ENCODE measurements at places on chromosomes 1 and 21.

DNA sequence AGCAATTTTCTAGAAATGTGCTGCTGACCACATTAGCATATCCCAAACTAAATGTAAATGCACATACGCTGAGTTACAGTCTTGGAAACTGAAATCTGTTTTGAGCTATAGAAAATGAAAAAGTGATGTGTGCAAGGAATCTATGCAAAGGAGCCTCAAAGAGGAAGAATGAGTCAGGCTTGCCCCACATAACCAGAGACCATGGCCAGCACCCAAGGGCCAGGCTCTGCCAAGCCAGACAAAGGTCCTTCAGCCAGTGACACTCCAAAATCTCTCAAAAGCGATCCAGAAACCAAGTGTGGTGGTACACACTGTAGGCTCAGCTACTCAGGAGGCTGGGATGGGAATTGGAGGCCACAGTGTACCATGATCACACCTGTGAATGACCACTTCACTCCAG lies 195.2 kb downstream of the TOMM20 start:
- peaks cover 17% of the 10 kb centered on the region for H3K4me1 ChIP-seq
- H3K27ac ChIP-seq, result peak overlapping the region; percentile 55
- no peaks in the 10 kb centered on the region for H3K27me3 ChIP-seq
- no peaks in the 10 kb centered on the region for H3K36me3 ChIP-seq

DNA sequence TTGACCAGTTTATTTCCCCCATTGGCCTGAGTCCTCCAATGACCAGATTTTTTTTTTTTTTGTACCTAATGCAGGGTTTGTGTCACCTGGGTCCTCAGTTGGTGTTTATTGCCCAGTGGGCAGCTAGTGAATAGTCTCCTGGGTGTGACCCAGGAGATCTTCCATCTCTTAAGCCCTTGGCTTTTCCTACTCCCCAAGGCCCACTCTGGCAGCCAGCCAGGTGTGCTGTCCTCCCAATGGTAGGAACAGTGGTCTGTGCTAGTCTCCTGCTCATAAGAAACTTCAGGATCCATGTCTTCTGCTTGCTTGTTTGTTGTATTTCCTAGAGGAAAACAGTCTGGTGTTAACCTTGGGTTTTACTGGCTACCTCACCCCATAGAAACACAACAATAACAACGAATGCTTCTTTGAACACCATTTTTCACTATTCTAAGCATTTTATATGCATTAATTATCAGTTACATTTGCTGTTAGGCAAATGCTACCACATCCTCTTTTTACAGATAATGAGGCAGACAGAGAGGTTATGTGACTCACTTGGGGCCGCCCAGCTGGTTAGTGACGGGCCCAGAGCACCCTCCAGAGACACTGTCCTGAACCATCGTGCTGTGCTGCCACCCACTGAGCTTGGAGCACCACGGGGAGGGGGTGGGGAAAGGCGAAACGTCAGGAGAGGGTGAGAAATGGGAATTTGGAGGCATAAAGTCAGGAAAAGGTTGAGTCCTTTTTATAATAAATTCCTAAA lies 107.5 kb downstream of the HIVEP3 start:
- no peak overlapping the region for H3K4me3 ChIP-seq
- H3K27me3 ChIP-seq, result no peaks in the 10 kb centered on the region
- H3K27ac ChIP-seq, result no peak overlapping the region
- no peaks in the 10 kb centered on the region for H3K36me3 ChIP-seq

DNA sequence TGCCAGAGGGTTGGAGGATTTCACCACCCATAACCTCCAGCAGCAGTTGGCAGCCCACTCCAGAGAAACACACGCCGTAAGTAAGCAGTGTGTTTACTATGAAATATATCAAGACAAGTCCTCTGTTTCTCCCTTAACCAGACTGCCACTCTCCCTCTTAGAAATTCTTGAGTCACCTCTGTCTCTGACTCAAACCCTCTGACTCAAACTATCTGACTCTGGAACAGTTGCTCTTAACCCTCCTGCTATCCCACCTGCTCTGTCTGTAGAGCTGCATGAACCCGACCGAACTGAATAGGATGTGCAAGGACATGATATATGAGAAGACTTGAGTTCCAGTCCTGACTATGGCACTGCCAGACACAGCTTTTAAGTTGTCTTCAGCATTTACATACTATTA lies 14.1 kb downstream of the INPP5B start:
- H3K27ac ChIP-seq, result no peak overlapping the region
- no peak for DNase-seq
- no peaks in the 10 kb centered on the region for H3K27me3 ChIP-seq
- H3K4me1 ChIP-seq, result peaks cover 25% of the 10 kb centered on the region
- H3K4me3 ChIP-seq, result no peak overlapping the region

GRCh38 chr1:167905182-167905581 lies 8.8 kb downstream of the ADCY10 start:
- no peaks in the 10 kb centered on the region for H3K36me3 ChIP-seq
- no peak for DNase-seq
- H3K4me1 ChIP-seq, result no peaks in the 10 kb centered on the region
- H3K27me3 ChIP-seq, result no peaks in the 10 kb centered on the region
- no peak overlapping the region for H3K27ac ChIP-seq

DNA sequence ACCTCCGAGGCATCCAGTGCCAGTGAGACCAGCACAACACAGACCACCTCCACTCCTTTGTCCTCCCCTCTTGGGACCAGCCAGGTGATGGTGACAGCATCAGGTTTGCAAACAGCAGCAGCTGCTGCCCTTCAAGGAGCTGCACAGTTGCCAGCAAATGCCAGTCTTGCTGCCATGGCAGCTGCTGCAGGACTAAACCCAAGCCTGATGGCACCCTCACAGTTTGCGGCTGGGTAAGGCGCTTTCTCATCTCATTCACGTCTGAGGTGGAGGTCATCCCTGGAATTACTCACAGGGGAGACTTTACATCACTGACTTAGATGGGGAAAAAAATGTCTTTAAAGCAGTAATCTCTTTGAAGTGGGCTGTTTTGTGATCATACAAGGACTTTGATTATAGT lies 106.3 kb downstream of the CD247 start:
- no peak overlapping the region for H3K4me3 ChIP-seq
- no peaks in the 10 kb centered on the region for H3K4me1 ChIP-seq
- no peaks in the 10 kb centered on the region for H3K27me3 ChIP-seq
- no peak for DNase-seq
- no peak overlapping the region for H3K27ac ChIP-seq

GRCh38 chr1:64471218-64472039 lies 1.5 kb downstream of the CACHD1 start:
- peak overlapping the region; percentile 76 for H3K4me3 ChIP-seq
- no peaks in the 10 kb centered on the region for H3K36me3 ChIP-seq
- H3K27me3 ChIP-seq, result no peaks in the 10 kb centered on the region
- DNase-seq, result no peak
- peak overlapping the region; percentile 79 for H3K27ac ChIP-seq

GRCh38 chr21:45972716-45973474 lies 8.7 kb upstream of the COL6A1 start:
- H3K36me3 ChIP-seq, result no peaks in the 10 kb centered on the region
- H3K27me3 ChIP-seq, result no peaks in the 10 kb centered on the region
- peak overlapping the region; percentile 96 for H3K27ac ChIP-seq

- peaks cover 17% of the 10 kb centered on the region for H3K4me1 ChIP-seq
- peaks cover 14% of the 10 kb centered on the region for H3K27me3 ChIP-seq
- peak; percentile 94 for DNase-seq
- H3K4me3 ChIP-seq, result peak overlapping the region; percentile 21
- H3K36me3 ChIP-seq, result no peaks in the 10 kb centered on the region
Measured at GRCh38 chr21:41777951-41778815, 11.3 kb upstream of the RIPK4 start.

DNA sequence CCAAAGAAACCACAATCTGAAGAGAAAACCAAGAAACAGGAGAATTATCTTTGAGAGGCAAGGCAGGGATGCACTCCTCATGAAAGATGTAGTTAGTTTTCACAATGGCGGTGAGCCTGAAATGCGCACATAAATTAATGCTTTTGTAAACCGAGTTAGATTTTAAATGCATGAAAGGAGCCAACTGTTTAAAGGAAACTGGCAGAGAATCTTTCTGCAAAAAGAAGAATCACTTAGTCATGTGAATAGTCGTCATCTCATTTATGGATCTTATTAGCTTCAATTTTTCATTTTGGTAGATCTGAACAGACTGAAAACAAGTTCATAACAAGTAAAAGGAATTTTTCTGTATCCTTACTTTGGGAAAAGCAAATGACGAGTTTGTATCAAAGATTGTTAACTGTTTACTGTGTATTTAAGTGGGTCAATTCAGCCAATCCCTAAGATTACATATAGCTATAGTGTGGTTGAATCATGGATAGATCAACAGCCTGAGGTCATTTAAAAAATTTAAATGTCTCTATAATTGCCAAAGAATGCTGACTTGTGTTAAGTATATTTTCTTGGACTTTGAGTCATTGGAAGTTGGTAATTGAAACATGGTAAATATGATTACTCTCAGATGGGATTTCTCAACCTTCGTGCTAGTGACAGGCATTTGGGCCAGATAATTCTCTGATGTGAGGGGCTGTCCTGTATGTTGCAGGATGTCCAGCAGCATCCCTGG lies 226.6 kb upstream of the KAZN start:
- DNase-seq, result no peak
- no peaks in the 10 kb centered on the region for H3K36me3 ChIP-seq
- no peaks in the 10 kb centered on the region for H3K27me3 ChIP-seq
- H3K4me3 ChIP-seq, result no peak overlapping the region

- H3K27ac ChIP-seq, result no peak overlapping the region
- H3K36me3 ChIP-seq, result no peaks in the 10 kb centered on the region
- H3K4me1 ChIP-seq, result no peaks in the 10 kb centered on the region
Measured at GRCh38 chr1:69737527-69738185, 169.9 kb downstream of the LRRC7 start.

GRCh38 chr1:21114431-21114830 lies 62.3 kb downstream of the EIF4G3 start:
- no peaks in the 10 kb centered on the region for H3K36me3 ChIP-seq
- DNase-seq, result no peak
- H3K27ac ChIP-seq, result no peak overlapping the region
- H3K4me3 ChIP-seq, result no peak overlapping the region

GRCh38 chr21:43922949-43923348 lies 57.9 kb downstream of the AGPAT3 start:
- H3K36me3 ChIP-seq, result no peaks in the 10 kb centered on the region
- peaks cover 72% of the 10 kb centered on the region for H3K4me1 ChIP-seq
- H3K27me3 ChIP-seq, result no peaks in the 10 kb centered on the region
- peak overlapping the region; percentile 72 for H3K27ac ChIP-seq

DNA sequence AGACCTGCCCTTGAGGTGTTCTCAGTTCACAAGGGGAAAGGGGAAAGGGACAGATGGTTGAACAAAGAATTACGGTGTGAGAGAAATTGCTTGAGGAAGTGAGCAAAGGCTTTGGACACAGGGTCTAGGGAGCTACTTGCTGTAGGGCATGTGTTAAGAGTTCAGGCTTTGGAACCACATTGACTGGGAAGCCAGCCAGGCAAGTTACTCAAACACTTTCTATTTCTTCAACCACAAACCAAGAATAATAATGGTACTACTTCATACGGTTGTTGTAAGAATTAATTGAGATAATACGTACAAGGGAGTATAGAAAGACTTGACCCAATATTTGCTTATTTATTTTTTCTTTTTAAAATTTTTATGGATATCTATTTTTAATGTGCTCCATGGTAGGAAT lies 26.6 kb downstream of the AK4 start:
- peaks cover 64% of the 10 kb centered on the region for H3K4me1 ChIP-seq
- H3K27me3 ChIP-seq, result no peaks in the 10 kb centered on the region

DNA sequence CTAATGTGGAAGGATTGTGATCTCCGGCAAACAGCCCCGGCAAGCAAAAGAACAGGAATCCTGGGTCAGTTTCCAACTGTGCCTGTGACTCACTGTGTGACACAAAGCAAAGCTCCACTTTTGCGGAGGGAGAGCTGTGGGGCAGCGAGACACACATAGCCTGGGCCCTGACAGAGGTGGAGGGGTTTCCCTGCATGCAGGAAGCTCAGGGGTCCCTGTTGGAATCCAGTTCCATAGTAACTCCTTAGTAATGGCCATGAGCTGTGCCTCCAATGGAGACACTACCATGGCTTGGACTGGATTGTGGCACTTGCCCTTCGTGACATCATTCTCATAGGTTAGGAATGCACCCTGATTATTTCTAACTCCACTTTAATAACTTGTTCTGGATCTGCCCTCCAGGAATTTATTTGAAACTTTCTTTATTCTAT lies 47.0 kb upstream of the ATF3 start:
- H3K36me3 ChIP-seq, result no peaks in the 10 kb centered on the region
- H3K27me3 ChIP-seq, result no peaks in the 10 kb centered on the region
- no peak overlapping the region for H3K4me3 ChIP-seq
- H3K27ac ChIP-seq, result peak overlapping the region; percentile 54
- H3K4me1 ChIP-seq, result peaks cover 16% of the 10 kb centered on the region
- no peak for DNase-seq

GRCh38 chr1:69914976-69915765 lies 290.2 kb downstream of the LRRC40 start:
- H3K4me3 ChIP-seq, result no peak overlapping the region
- no peaks in the 10 kb centered on the region for H3K4me1 ChIP-seq
- no peak for DNase-seq
- H3K36me3 ChIP-seq, result no peaks in the 10 kb centered on the region

DNA sequence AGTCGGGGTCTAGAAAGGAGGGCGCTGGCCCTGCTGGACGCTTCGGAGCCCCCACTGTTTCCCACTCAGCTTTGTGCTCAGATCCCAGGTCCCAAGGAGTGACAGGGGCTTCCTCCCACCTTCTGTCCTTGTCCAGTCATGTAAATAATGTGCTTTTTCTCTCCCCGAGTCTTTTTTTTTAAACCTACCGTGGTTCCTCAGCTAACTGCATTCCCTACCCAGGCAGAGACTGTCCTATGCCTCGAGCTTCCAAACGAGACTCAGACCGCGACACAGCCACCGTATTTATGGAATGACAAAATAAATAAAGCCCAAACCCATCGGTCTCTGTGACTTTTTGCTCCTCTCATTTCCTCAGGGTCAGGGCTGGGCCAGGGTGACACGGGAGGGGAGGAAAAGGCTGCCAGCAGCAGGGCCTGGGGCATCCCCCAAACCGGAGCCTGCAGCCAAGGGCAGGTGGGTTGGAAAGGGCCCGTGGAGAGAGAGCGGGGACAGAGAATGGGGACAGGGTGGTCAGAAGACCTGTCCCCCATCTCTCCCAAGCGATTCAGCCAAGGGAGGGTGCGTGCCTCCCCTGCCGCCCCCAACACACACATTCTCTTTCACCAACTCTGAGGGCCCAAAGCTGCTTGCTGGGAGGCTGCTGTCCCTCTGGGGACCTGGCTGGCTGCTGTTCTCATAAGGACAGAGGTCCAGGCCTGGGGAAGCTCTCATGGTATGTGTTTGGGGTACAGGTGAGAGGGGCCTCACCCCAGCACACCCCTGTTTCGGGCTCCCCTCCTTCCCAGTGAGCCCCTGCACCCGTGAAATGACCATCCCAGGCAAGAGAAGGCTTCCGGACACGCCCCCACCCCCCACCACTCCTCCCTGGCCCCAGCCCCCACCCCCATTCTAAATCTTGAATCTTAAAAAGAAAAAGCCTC lies 55.4 kb downstream of the KCNAB2 start:
- no peaks in the 10 kb centered on the region for H3K27me3 ChIP-seq
- DNase-seq, result no peak
- H3K4me1 ChIP-seq, result no peaks in the 10 kb centered on the region
- H3K27ac ChIP-seq, result no peak overlapping the region
- H3K4me3 ChIP-seq, result no peak overlapping the region
- no peaks in the 10 kb centered on the region for H3K36me3 ChIP-seq

- H3K4me1 ChIP-seq, result no peaks in the 10 kb centered on the region
- no peaks in the 10 kb centered on the region for H3K27me3 ChIP-seq
- no peak for DNase-seq
- H3K27ac ChIP-seq, result no peak overlapping the region
- no peaks in the 10 kb centered on the region for H3K36me3 ChIP-seq
- H3K4me3 ChIP-seq, result no peak overlapping the region
Measured at GRCh38 chr1:119209596-119210295, 69.3 kb upstream of the WARS2 start.

- H3K4me1 ChIP-seq, result peaks cover 11% of the 10 kb centered on the region
- H3K27me3 ChIP-seq, result no peaks in the 10 kb centered on the region
Measured at GRCh38 chr1:96980448-96980847, 258.9 kb downstream of the PTBP2 start.
